ENCODE measurements at places on chromosomes 4 and X. TPM values are rescaled to one million over a fixed set of nuclear protein-coding genes. Genes with fewer than 3 reads are reported as not detected.

- H3K27me3 ChIP-seq, result no peaks in the 10 kb centered on the region
- no peak for DNase-seq
- no peaks in the 10 kb centered on the region for H3K4me1 ChIP-seq
- no peaks in the 10 kb centered on the region for H3K36me3 ChIP-seq
Observed at GRCh38 chr4:27775156-27775555, 914.5 kb downstream of the STIM2 start.

Gene PRDX4
- 252 TPM for total RNA-seq

Gene RAP1GDS1
- 48.2 TPM for total RNA-seq

- DNase-seq, result peak; percentile 4
- H3K36me3 ChIP-seq, result no peaks in the 10 kb centered on the region
- no peak overlapping the region for H3K27ac ChIP-seq
- H3K4me1 ChIP-seq, result 0 out of 2 replicates have a peak, but pooled peaks cover 11% of the 10 kb centered on the region
Observed at GRCh38 chr4:48635980-48636379, 144.1 kb downstream of the FRYL start.

DNA sequence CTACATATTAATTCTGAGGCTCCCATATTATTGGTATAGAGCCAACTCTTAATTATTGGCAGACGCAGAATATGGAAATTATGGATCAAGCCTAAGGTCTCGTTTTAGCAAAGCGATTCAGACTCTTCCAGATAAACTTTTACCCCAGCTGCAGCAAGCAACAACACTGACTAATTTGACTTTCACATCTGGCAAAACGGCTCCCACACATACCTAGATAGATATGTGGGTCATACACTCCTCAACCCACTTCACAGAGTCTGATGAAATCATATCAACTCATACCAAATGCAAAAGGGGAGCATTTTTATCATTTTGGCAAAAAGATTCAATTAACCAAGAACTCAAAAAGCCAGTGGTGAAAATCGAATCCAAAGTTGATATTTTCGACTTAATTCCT lies 36.3 kb upstream of the KDR start:
- no peak for DNase-seq
- H3K4me1 ChIP-seq, result no peaks in the 10 kb centered on the region
- H3K27me3 ChIP-seq, result peaks cover 6% of the 10 kb centered on the region
- no peak overlapping the region for H3K4me3 ChIP-seq
- H3K36me3 ChIP-seq, result no peaks in the 10 kb centered on the region
- no peak overlapping the region for H3K27ac ChIP-seq

Gene FRMPD4
- not detected for total RNA-seq

- peaks cover 7% of the 10 kb centered on the region for H3K4me1 ChIP-seq
- H3K27me3 ChIP-seq, result no peaks in the 10 kb centered on the region
- no peak overlapping the region for H3K4me3 ChIP-seq
Observed at GRCh38 chrX:21708116-21708515, 49.8 kb downstream of the SMPX start.

- H3K4me1 ChIP-seq, result no peaks in the 10 kb centered on the region
- no peaks in the 10 kb centered on the region for H3K27me3 ChIP-seq
- no peak overlapping the region for H3K4me3 ChIP-seq
- no peaks in the 10 kb centered on the region for H3K36me3 ChIP-seq
- DNase-seq, result no peak
Observed at GRCh38 chrX:63424063-63424462, 72.9 kb upstream of the SPIN4 start.

Gene RAB39B
- 0.07 TPM for total RNA-seq

DNA sequence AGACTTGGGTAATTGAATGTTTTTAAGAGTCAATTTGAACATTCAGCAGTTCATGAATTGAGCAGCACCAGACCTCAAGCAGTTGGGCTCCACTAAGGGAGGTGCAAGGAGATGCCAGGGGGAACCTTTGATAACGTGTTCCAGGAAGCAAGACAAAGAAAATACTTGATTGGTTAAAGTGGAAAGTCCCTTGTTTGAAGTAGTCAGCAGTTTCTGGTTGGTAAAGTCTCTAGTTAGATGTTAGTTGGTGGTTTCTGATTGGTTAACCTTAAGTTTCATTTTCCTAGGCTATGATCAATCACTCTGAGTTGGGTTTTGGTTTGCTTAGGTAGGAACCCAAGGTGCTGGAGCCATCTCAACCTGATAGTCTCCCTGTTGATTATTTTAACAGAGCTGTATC lies 4.0 kb downstream of the HERC6 start:
- no peak overlapping the region for H3K4me3 ChIP-seq
- H3K27ac ChIP-seq, result no peak overlapping the region
- peaks cover 5% of the 10 kb centered on the region for H3K4me1 ChIP-seq
- no peaks in the 10 kb centered on the region for H3K36me3 ChIP-seq
- H3K27me3 ChIP-seq, result peaks cover 7% of the 10 kb centered on the region
- no peak for DNase-seq

Gene ZDHHC15
- not detected for total RNA-seq

Gene USP26
- total RNA-seq, result not detected

- H3K4me3 ChIP-seq, result no peak overlapping the region
- no peaks in the 10 kb centered on the region for H3K36me3 ChIP-seq
- no peaks in the 10 kb centered on the region for H3K27me3 ChIP-seq
- H3K27ac ChIP-seq, result no peak overlapping the region
Observed at GRCh38 chr4:148151806-148152205, 290.4 kb downstream of the NR3C2 start.

GRCh38 chr4:72846280-72847111 lies 223.0 kb downstream of the COX18 start:
- no peak overlapping the region for H3K27ac ChIP-seq
- H3K4me3 ChIP-seq, result no peak overlapping the region
- no peaks in the 10 kb centered on the region for H3K27me3 ChIP-seq
- H3K36me3 ChIP-seq, result no peaks in the 10 kb centered on the region

- H3K36me3 ChIP-seq, result no peaks in the 10 kb centered on the region
- no peak for DNase-seq
- no peak overlapping the region for H3K4me3 ChIP-seq
- H3K27ac ChIP-seq, result no peak overlapping the region
- no peaks in the 10 kb centered on the region for H3K4me1 ChIP-seq
Observed at GRCh38 chr4:104421566-104421965, 73.1 kb downstream of the CXXC4 start.

- no peaks in the 10 kb centered on the region for H3K27me3 ChIP-seq
- H3K36me3 ChIP-seq, result no peaks in the 10 kb centered on the region
- H3K4me1 ChIP-seq, result no peaks in the 10 kb centered on the region
- H3K27ac ChIP-seq, result no peak overlapping the region
Observed at GRCh38 chrX:116749943-116750342, 287.2 kb upstream of the CT83 start.

DNA sequence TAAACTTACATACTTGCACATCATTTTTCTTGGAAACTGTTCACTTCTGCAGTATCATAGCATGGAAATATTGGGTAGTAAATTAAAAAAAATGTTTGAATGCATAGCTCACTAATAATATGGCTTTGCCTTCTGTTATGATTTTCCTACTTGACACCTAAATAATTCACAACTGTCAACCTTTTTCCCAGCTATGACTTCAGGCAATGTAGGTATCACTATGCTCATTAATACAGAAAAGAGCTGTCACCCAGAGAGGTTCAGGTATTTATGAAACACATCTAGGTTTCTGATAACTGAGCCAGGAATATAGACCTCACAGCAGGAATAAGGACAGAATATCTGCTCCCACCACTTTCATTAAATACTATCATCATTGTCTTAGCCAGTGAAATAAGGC lies 289.5 kb downstream of the ACTRT1 start:
- H3K27ac ChIP-seq, result no peak overlapping the region
- no peaks in the 10 kb centered on the region for H3K4me1 ChIP-seq
- H3K4me3 ChIP-seq, result no peak overlapping the region
- no peaks in the 10 kb centered on the region for H3K27me3 ChIP-seq
- no peaks in the 10 kb centered on the region for H3K36me3 ChIP-seq

DNA sequence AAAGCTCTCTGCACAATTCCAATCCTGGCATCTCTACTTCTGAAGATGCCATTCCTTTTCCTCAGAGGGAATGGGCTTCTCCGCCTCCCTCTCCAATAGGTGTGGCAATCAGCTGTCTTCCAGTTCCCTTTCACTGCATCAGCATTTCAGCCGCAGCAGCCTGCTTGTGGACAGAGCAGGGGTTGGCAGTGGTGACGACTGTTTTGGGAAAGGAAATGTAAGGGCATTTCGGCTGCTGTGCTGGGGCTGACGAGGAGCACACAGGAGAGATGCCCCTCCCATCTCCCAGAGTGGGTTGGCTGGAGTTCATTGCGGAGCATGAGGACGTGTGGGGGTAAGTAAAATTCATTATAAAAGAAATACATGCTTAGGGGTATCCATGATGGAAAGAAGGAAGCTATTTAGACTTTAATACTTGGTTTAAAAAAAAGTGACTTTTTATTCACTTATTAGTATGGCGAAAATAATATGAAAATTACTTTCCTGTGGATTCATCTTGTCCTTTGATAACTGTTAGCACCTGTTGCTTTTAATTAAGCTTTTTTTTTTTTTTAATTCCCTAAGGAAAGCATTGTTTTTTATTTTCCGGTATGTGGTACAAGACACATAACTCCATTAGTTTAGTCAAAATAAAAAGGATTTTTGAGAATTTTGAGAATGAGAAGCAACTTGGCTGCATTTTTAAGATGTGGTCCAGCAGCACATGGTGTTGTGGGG lies at the start of gene LIMCH1:
Gene LIMCH1, plus strand, starts transcription at position 141 of the 717 bp plus-strand sequence. CDS start 67,839 bp downstream, outside the sequence.
- no peaks in the 10 kb centered on the region for H3K4me1 ChIP-seq
- no peak within 1 kb of the TSS for H3K27ac ChIP-seq
- no peaks in the 10 kb centered on the region for H3K27me3 ChIP-seq
- H3K36me3 ChIP-seq, result no peaks in the 10 kb centered on the region
- no peak for DNase-seq

DNA sequence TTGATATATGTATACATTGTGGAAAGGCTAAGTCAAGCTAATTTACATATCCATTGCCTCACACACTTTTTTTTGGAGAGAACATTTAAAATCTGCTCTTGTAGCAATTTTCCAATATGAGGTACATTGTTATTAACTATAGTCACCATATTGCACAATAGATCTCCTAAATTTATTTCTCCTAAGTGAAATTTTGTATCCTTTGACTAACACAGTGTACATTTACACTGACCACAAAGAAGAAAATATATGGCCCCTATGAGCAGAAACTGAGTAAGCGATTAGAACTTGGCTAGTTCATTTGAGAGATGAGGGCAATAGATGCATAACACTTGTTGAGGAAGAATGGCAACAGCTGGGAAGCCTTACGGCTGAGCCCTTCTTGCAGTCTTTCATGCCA lies 20.3 kb upstream of the GUCY1B1 start:
- no peaks in the 10 kb centered on the region for H3K36me3 ChIP-seq
- H3K27ac ChIP-seq, result no peak overlapping the region
- H3K27me3 ChIP-seq, result no peaks in the 10 kb centered on the region
- H3K4me1 ChIP-seq, result no peaks in the 10 kb centered on the region
- DNase-seq, result no peak

GRCh38 chrX:10636337-10636736 lies 16.0 kb upstream of the MID1 start:
- no peak overlapping the region for H3K27ac ChIP-seq
- no peak for DNase-seq
- H3K36me3 ChIP-seq, result no peaks in the 10 kb centered on the region

DNA sequence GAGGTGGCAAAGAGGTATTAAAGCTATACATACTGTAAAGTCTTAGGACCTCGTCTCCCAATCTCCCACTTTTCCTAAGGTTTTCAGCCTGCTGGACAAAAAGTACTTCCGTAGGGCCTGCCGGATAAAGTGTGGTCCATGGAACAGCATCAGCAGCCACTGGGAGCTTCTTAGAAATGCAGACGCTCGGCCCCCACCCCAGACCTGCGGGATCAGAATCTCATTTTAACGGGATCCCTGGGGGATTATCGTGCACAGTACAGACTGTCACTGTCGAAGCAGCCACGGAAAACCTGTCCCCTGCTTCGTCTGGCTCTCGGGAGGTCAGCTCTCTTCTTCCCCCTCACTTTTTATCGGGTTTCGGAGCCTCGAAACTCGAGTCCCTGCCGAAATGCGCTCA lies 802 bp downstream of the ADGRG2 start:
- H3K4me1 ChIP-seq, result no peaks in the 10 kb centered on the region
- H3K4me3 ChIP-seq, result no peak overlapping the region
- H3K36me3 ChIP-seq, result no peaks in the 10 kb centered on the region

DNA sequence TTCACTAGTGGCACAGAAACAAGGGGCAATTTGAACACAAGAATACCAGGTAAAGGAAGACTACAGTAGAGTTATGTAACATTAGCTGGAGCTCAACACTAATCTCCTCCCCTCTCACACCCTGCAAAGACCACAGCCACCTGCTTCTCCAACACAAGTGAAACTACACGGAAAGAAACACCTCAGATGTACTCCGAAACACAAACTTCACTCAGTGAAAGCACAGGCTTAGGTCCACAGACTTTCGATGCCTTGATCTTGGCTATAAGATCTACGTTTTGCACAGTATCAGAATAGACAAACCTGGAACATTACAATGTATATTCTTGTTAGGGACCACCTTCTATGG lies 7.6 kb downstream of the ACSL1 start:
- no peaks in the 10 kb centered on the region for H3K27me3 ChIP-seq
- no peak overlapping the region for H3K4me3 ChIP-seq
- no peak overlapping the region for H3K27ac ChIP-seq
- peaks cover 72% of the 10 kb centered on the region for H3K4me1 ChIP-seq

Gene PSAPL1
- 0.02 TPM for total RNA-seq

DNA sequence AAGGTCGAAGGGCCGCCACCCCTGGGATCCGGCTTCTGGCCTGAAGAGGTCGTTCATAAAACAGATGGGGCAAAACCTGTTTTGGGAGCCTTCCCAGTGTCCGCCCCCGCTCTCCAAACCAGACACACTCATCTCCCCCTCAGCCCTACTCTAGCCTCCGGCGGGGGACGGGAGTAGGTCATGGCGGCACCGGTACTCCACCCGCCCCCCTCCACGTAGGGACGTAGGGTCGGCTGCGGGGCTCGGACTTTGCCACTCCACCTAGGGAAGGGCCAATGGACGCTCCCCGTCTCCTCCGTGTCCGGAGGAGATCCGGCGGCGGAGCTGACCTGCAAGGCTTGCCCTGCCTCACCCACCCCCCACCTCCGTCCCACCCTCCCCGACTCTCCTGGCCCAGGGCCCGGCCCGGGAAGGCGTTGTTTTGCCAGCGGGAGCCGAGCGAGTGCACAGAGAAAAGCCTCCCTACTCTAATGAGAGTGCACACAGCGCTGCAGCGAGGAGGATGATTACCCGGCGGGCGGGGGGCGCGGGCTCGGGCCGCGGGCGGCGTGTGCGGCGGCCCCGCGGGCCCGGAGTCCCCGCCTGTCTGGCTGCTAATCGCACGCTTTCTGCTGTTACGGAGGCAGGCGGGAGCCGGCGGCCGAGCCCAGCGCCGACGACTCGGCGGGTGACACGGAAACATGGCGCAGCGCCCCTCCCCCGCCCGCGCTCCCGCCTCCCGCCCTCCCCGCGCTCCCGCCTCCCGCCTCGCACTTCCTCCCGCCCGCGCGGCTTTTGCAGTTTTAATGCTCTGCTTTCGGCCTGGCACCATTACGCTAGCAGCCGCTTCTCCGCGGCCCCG lies 8.3 kb upstream of the BCOR start:
- peaks cover 30% of the 10 kb centered on the region for H3K4me1 ChIP-seq
- DNase-seq, result no peak
- peak overlapping the region; percentile 82 for H3K27ac ChIP-seq
- no peaks in the 10 kb centered on the region for H3K27me3 ChIP-seq
- H3K4me3 ChIP-seq, result peak overlapping the region; percentile 63

GRCh38 chr4:135365065-135365464 lies 1163.5 kb upstream of the PABPC4L start:
- H3K27ac ChIP-seq, result no peak overlapping the region
- H3K36me3 ChIP-seq, result no peaks in the 10 kb centered on the region
- DNase-seq, result no peak
- no peak overlapping the region for H3K4me3 ChIP-seq

All from HepG2 (cell line).